ENCODE measurements at places on chromosomes 12 and 14.

GRCh38 chr14:105748204-105748578 is 221.8 kb downstream of the TMEM121 start:
- DNase-seq: no peak

- DNase-seq: no peak
Observed at GRCh38 chr14:68173227-68173972, 353.8 kb downstream of the RAD51B start.

DNA sequence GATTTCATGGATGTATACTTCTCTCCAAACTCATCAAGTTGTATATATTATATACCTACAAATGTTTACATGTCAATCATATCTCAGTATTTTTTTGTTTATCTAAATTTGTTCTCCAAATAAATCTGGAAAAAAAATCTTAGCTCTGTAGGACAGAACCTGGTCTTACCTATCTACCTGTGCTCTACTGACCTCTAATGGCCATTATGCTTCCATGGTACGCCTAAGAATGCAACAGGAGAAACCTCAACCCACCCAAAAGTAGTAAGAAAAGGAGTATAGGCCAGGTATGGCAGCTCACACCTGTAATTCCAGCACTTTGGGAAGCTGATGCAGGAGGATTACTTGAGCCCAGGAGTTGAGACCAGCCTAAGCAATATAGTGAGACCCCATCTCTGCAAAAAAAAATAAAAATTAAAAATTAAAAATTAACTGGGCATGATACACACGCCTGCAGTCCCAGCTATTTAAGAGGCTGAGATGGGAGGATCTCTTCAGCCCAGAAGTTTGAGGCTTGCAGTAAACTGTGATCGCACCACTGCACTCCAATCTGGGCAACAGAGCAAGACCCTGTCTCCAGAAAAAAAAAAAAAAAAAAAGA is 8.7 kb downstream of the OR11H4 start:
- DNase-seq: no peak

DNA sequence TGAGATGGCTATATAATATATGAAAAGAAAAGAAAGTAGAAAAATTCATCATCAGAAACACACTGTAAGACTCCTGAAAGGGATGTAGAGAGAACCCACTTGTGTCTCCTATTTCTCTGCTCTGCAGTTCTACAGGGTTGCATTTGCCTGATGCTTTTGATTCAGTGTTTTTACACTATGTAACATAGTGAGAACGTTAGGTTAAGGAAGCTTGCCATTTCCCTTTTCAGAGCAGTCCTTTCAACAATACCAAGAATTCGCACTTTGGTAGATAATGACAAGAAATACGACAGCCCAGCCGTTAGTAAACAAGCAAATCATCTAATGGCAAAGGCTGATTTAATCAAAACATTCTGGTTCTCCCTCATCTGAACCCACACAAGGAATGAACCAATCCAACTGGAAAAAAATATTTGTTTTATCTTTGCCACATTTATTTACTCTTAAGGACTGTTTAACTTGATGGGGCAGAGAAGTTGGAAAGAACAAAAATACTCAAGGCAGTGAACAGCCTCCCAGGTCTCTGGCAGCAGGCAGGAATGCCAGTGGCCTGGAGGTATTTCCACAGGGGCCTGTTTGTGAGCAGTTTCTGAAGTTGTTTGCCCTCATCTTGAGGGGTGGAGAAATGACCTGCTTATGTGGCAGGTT is 30.8 kb upstream of the SOCS2 start:
- DNase-seq: no peak

- no peak for DNase-seq
Observed at GRCh38 chr12:57779736-57780135, 2.9 kb upstream of the TSFM start.

- no peak for DNase-seq
Observed at GRCh38 chr14:76998910-76999309, 29.6 kb downstream of the IRF2BPL start.

DNA sequence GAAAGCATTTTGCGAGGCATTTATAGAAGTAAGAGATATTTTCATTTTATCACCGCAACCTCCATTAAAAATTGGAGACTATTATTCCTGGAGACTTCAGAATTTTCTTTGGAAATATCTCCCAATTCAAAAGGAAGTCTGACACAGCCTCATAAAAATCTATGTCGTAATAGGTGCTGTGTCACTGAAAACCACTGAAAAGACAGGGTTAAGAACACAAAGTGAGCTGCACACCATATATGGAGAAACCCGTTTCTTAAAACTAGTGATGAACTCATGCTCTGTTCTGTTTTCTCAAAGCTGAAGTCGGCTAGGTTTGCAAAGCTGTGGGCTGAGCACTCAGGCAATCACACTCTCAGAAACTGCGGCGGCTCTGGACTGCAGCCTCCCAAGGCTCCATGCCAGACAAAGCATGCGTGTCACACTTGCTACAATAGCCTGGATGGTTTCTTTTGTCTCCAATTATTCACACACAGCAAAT is at the start of gene GLIPR1:
TSS of gene GLIPR1 (plus strand) at position 287 of the 481 bp plus-strand sequence. CDS start at position 413, 126 bp downstream.
- peak; percentile 70 for DNase-seq

- DNase-seq: no peak
Observed at GRCh38 chr12:130484221-130484620, 146.5 kb downstream of the PIWIL1 start.

DNA sequence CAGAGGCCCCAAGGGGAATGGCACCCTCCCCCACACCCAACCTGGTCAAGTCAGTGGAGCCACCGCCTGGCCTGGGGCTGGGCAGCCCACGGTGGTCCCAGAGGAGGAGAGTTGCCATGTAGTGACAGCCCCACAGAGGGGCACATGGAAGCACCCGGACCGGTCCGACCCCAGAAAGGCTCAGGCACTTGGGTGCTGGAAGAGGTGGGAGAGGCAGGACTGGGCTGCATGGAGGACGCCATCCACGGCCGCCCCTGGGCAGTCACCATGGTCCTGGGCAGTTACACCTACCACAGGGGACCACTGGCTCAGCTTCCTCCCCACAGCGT is 37.9 kb upstream of the TMEM179 start:
- no peak for DNase-seq
